ENCODE measurements at places on chromosomes 2 and 18.

- DNase-seq: no peak
These were observed 37.3 kb downstream of the TMEM177 start for GRCh38 chr2:119716284-119716672.

DNA sequence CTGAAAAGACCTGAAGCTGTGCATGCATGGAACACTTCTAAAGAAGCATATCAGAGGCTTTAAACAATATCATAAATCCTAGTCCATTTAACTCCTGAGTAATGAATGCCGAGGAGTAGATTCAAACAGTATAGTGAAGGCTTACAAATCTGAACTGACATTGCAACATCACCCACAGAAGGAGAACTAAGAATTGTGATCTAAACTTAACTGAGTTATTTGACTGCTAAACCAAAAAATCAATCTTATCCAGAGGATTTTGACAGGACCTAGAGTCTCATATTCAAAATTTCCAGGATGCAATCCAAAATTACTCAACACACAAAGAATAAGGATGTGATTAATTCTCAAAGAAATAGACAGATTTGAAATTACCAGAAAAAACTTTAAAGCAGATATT, 181.0 kb downstream of the SLC39A10 start:
- no peak for DNase-seq

- DNase-seq: no peak
These were observed 84.9 kb downstream of the BCL11A start for GRCh38 chr2:60468382-60469085.

DNA sequence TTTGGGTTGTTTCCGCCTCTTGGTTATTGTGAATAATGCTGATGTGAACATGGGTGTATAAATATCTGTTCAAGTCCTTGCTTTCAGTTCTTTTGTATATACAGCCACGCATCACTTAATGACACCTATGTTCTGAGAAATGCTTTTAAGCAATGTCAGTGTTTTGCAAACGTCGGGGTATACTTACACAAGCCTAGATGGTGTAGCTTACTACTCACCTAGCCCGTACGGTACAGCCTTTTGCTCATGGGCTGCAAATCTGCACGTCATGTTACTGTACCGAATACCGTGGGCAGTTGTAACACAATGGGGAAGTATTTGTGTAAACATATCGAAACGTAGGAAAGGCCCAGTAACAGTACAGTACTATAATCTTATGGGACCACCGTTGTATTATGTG, 12.4 kb downstream of the RALB start:
- no peak for DNase-seq

GRCh38 chr2:143802871-143803650, 673.8 kb downstream of the ARHGAP15 start:
- DNase-seq: no peak
